ENCODE measurements at places on chromosomes 16 and 17.

- peak; percentile 3 for DNase-seq
These were observed 46.9 kb downstream of the IRX6 start for GRCh38 chr16:55370762-55371482.

GRCh38 chr17:33086878-33087277 lies 95.2 kb downstream of the SPACA3 start:
- DNase-seq, result no peak

DNA sequence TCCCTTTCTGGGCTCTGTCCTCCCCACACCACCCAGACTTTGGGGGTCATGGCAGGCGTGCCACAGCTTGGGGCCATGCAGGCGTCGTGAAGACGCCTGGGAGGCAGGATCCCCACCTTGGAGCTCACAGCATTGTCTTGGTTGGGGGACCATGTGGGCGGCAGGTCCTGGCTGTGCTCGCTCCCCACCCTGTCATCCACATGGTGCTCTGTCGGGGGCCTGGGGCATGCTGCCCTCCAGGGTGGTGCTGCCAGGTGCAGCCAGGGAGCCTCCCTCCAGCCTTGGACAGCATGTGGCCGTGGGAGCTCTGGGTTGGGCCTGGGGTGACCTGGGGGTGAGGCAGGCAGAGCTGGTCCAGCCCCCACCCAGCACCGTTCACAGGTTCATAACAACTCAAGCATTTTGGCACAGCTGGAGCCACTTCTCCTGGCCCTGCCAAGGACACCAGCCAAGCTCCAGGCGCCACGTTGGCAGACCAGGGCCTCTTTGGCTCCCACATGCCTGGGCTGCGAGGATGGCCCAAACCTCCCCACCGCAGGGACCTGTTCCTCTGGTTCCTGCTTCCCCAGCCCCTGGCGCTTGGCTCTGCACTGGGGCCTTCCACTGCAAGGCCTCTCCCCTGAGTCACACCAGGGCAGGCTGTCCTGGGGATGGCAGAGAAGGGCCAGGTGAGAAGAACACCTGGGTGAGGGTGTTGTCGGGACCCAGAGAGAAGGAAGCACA lies 15.1 kb upstream of the ATP6V0C start:
- no peak for DNase-seq

GRCh38 chr17:21370430-21370829 lies 5.7 kb upstream of the KCNJ12 start:
- DNase-seq, result no peak

- DNase-seq, result no peak
These were observed 60.8 kb upstream of the CLEC18A start for GRCh38 chr16:69890114-69890891.

DNA sequence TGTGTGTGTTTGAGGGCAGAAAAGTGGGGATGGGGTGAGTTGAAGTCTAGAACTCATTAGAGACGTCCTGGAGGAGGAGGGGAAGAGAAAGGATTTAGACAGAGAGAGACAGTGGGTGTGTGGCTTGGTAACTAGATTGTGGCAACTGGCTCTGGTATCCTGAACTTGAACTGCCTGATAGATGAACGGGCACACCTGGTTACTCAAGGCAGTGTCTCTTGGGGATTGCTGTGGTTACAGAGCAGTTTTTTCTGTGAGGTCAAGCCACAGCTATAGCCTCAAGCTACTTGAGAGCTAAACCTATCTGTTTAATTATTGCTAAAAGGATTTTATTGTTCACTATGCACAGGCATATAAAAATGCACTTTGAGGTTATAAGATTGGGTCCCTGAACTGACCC lies 29.8 kb upstream of the MYH2 start:
- no peak for DNase-seq

DNA sequence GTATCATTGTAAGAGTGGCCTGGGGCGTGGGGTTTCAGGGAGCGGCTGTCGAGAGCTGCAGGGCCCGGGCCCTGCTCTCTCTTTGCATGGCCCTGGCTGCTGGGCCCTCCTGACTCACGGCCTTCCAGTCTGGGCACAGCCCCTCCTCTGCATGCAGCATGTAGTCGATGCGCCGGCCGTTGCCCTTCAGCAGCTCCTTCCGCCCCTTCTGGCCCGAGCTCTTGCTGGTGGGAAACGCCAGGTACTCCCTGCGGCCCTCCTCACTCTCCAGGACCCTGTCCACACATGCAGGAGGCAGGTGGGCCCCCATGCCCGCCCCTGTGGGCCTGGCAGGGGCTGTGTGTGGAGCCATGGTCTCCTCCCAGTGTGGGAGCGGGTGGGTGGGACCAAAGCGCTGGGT lies 50.7 kb downstream of the PRMT7 start:
- DNase-seq, result no peak

- DNase-seq, result no peak
These were observed 23.6 kb downstream of the ALOX15B start for GRCh38 chr17:8062435-8062806.

GRCh38 chr17:8488901-8489300 lies 53.2 kb downstream of the NDEL1 start:
- no peak for DNase-seq

GRCh38 chr16:86925067-86925791 lies 346.9 kb downstream of the FOXL1 start:
- DNase-seq, result no peak

- no peak for DNase-seq
These were observed 35.1 kb downstream of the GRB2 start for GRCh38 chr17:75370286-75370915.

GRCh38 chr17:51833045-51833444 lies 325.5 kb downstream of the CA10 start:
- no peak for DNase-seq

GRCh38 chr17:75265614-75266315 lies 4.1 kb downstream of the MRPS7 start:
- DNase-seq, result no peak

DNA sequence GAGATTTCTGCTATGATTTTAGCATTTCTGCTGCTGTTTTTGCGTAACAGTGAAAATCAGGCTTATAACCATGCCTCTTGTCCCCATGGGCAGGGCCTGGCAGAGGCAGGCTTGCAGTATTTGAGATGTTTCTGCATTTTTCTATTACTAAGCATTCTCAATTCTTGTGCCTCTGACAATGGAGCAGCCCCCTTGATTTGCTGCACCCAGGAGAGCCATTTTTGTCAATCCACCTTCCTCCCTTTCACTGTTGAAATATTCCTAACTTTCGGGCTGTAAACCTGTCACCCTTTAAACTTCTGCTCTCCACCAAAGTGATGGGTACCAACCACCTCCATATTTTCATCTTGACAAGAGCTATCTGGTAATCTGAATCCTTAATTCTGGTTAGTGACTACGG lies 178.1 kb downstream of the CNTNAP4 start:
- DNase-seq, result no peak

- DNase-seq, result no peak
These were observed 116.5 kb downstream of the CMIP start for GRCh38 chr16:81560979-81561657.

DNA sequence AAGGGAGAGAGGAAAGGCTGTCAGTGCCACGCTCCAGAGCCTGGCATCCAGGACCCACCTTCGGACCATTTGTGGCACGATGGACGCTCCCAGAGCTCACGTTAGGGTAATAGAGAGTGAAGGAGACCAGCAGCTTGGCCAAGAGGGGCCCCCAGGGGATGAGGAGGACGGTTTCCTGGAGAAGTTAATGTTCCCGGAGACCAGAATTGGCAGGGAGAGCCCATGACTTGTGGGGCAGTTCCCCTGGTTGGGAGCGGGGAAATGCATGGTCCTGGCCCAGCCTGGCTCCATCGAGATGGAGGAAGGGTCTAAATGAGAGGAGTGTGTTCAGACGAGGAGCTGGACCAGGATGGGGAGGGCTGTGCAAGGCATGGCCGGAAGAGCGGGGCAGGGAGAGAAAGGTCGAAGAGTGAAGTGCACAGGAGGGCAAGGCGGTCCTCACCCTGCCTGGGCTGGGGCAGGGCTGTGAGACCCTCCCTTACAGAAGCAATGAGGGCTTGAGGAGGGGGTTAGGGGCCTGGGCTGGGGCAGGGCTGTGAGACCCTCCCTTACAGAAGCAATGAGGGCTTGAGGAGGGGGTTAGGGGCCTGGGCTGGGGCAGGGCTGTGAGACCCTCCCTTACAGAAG lies 2.9 kb upstream of the HIC1 start:
- no peak for DNase-seq

GRCh38 chr16:89275284-89275584 lies 57.7 kb downstream of the ZNF778 start:
- DNase-seq, result no peak

- DNase-seq, result no peak
These were observed 9.6 kb downstream of the AP2B1 start for GRCh38 chr17:35596530-35597233.

- DNase-seq, result no peak
These were observed 435.6 kb downstream of the WWOX start for GRCh38 chr16:78535098-78535497.

- peak; percentile 42 for DNase-seq
These were observed 52.5 kb downstream of the ZFPM1 start for GRCh38 chr16:88505405-88506082.

DNA sequence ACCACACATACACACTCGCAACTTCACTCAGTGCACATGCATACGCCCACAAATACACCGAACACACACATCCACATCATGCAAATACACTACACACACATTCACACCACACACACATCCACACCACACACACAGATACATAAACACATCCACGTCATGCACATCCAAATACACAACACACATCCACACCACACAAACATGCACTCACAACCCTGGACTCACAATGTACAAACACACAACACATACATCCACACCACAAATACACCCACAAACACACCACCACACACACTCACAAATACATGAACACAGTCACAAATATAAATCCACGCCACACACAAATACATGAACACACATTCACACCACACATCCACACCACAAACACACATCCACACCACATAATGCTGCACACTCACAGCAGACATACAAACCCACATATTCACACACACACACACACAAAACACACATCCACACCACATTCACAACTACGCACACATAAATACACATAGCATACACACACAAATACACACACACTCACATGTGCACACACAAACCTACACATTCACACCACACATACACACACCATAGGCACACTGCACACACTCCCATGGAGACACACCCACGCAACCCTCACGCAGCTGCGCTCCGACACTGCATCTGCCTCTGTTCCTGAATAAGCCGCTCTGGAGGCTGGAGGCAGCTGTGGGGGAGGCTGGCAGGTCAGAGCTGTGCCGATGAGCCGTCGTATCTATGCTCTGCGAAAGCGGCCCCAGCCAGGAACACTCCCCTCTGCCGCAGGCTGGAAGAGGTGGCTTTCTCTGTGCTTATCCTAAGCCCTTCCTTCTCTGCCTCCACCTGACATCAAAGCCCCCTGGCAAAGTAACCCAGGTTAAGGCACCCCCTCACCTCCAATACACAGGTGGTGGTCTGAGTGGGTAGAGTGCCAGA lies 141.8 kb downstream of the GRIN2A start:
- no peak for DNase-seq

DNA sequence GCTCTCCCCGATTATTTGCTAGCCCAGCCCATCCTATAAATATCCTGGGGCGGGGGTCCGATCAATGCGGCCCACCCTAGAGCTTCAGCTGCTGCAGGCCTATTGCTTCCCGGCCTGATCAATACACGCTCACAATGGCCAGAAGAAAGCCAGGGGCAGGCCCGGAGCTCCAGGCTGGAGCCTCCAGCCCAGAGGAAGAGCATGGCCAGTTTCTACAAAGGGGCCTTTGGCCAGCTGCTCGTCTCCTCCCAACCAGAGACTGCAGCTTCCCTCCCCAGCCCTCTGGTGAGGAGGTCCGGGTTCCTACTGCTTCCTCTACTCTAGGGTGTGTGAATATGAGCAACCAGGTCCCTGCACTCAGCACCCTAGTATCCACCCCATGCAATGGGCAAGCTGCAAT lies 36.7 kb downstream of the SALL1 start:
- no peak for DNase-seq

- DNase-seq, result no peak
These were observed 26.6 kb downstream of the N4BP1 start for GRCh38 chr16:48583075-48584065.

DNA sequence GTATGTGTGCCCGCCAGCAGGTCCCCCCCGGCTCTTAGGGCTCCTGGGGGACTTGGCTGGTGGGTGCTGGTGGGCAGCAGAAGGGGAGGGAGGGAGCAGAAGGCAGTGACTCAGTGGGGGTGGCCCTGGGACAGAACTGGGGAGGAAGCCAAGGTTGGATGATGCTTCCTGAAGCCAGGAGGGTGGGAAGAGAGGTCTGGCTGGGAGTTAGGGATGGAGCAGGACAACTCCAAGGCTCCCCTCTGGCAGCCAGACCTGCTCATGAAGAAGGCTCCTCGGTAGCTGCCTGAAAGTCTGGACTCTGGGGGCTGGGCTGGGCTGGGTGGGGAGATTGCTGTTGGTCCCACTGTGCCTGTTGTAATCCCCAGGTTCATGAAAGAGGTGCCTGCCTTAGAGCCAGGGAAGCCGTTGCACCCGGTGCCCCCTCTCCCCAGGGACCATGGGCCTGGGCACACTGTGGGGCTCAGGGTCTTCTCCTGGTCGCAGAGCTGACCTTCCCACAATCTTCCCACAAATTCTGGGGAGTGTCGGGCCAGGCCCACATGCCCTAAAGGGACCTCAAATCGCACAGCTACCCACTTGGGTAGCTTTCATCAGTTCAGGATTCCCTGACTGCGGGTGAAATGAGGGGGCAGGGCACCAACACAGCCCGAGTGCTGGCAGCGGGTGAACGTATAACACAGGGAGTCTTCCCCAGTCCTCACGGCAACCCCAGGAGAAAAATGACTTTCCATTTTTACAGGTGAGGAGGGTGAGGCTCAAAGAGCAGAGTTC lies 1.1 kb upstream of the PLEKHG4 start:
- no peak for DNase-seq

All from activated T-cell treated with anti-CD3 and anti-CD28 coated beads for 48 hours (primary cell).